ENCODE measurements at places on chromosomes 2 and 18. TPM values are rescaled to one million over a fixed set of nuclear protein-coding genes. Genes with fewer than 3 reads are reported as not detected.

SERPINB3 gene
- not detected for total RNA-seq

BOLL gene
- not detected for total RNA-seq

SLC11A1 gene
- 0.13 TPM for total RNA-seq

HSBP1L1 gene
- 3.4 TPM for total RNA-seq

CIB4 gene
- total RNA-seq: not detected

CDKL4 gene
- total RNA-seq: 0.86 TPM

CHRNA1 gene
- total RNA-seq: 0.07 TPM

TLX2 gene
- not detected for total RNA-seq

RGPD4 gene
- not detected for total RNA-seq

FOXD4L1 gene
- not detected for total RNA-seq
